ENCODE measurements at places on chromosomes 16 and 17.

GRCh38 chr17:73733517-73733916 lies 89.3 kb upstream of the SDK2 start:
- no peak for DNase-seq

DNA sequence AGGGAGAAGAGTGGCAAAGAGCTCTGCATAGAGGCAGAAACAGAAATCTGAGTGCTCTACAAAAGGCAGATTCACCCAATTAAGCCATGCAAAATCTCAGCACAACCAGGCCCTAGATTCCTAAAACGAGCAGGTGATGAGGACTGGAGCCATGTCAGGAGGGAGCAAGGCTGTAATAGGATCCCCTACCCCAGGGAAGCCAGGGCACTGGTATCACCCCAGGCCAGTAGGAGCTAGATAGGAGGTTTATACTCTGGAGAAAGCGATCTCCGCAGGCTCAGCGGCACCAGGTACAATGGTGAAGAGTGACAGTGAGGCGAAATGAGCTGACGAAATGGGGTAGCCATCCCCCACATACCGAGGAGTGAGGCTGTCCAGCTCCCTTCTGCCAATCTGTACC lies 171.5 kb downstream of the PARN start:
- DNase-seq = no peak

DNA sequence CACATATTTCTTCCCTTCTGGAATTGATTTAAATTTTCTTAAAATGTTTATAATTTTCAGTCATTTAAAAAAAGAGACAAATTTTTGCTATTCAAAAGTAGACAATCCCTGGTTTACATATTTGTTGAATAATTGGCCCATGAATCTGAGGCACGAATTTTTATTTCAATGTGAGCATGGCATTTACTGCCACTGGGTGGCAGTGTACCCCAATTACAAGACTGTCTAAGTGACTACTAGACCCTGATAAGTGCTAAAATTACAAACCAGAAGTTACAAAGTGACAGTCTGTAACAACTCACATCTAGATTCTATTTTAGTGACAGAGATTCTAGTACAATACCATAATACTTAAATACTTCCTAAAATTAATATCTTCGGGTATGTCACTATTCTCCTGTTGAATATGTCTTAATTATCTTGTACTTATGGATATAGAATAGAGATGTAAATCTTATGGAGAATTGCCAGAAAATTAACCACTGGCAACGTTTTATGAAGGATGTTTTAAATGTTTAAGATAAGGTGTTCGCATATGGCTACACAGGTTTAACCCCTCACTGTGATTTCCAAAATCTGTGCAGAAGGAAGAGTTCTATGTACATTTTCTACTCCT lies 235.8 kb downstream of the MAP2K4 start:
- no peak for DNase-seq

DNA sequence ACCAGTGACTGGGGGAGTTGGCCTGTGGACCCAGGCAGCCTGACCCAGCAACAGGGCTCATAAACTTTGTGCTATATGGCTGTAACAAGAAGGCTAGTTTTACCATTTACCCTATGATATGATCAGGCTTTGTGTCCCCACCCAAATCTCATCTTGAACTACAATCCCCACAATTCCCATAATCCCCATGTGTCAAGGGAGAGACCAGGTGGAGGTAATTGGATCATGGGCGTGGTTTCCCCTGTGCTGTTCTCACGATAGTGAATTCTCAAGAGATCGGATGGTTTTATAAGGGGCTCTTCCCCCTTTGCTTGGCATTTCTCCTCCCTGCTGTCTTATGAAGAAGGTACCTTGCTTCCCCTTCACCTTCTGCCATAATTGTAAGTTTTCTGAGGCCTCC lies 111.2 kb upstream of the NLRP1 start:
- DNase-seq = no peak

- no peak for DNase-seq
Observed at GRCh38 chr16:68247400-68247799, 2.2 kb downstream of the PLA2G15 start.

- DNase-seq = no peak
Observed at GRCh38 chr17:7593296-7593695, 3.4 kb upstream of the SOX15 start.

- no peak for DNase-seq
Observed at GRCh38 chr17:79294459-79295071, 219.9 kb downstream of the ENGASE start.

DNA sequence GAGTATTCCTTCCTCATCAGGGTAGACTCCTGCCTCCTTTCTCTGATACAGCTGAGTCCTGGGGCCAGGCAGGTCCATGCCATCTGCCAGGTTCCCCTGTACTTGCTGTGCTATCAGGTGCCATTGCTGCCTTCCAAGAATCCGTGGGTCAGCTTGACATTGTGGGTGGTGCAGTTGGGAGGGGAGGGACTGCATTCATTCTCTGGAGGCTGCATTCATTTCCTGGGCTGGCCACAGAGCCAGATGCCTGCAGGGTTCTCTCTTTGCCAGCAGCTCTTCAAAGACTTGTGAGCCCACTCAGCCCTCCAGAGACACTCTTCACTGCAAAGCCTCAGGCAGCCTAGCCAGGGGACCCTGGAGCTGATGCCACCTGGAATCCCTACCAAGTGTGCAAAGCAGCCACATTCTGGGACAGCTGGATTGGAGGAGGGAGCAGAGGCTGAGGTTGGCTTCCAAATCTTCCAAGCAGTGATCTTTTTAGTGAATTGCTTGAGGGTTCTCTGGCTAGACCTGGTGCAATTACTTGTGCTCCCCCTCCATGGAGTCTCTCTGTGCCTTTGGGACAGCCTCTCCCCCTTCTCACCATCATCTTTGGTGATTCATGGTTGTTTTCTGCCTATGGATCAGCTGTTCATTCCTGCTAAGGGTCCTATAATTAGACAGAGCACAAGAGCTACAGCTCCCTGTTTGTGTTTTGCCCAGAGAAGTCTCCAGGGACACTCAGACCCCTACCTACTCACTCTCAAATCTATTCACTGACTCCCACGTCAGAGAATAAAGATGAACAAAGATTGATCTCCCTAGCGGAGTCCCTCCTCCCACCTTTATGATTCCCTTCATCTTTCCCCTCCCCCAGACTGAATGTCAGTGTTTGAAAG lies 20.9 kb downstream of the ANKFN1 start:
- no peak for DNase-seq

- DNase-seq = no peak
Observed at GRCh38 chr16:77869997-77870813, 81.8 kb downstream of the VAT1L start.

GRCh38 chr17:17913695-17914332 lies 58.4 kb downstream of the TOM1L2 start:
- no peak for DNase-seq

DNA sequence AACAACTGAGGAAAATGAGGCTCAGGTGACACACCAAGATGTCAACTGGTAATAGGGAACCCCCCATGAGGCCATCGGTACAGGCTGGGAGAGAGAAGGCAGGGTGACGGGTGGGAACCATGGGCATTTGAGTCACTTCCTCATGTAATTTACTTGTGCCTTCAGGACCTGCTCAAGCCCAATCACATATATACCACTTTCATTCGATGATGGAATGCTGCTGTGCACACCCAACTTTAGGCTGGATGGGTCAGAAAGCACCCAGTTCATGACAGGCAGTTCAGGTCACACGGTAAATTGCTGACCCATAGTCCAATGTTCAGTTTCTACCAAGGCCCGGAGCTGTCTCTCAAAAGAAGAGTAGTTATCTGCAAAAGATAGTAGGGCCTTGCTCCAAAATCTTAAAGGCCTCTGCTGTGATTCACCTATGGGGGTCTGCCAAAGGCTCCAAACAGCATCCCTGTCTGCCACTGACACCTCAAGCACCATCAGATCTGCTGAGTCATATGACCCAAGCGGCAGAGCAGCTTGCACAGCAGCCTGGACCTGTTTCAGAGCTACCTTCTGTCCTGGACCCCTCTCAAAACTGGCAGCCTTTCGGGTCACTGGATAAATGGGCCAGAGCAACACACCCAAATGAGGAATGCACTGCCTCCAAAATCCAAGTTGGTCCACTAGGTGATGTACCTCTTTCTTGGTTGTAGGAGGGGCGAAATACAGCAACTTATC lies 24.7 kb downstream of the ZZEF1 start:
- no peak for DNase-seq

- no peak for DNase-seq
Observed at GRCh38 chr17:35791681-35792350, 3.6 kb downstream of the MMP28 start.

DNA sequence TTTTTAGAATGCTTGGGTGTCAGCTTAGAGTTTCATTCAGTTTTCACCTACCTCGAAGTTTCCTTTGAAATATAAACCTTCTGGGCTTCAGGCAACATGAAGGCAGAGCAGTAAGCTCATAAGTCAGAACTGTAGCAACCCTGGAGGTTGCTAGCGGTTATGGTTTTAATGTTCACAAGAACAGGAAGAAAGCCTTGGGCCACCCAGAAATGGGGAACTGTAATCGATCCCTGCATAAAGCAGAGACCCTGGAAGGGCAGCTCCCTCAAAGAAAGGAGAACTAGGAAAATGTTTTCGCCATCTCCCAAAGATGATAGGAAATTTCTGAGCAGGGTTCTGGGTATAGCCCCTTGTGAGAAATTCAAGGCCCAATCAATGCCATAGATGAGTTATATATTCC lies 47.8 kb upstream of the RASL10B start:
- DNase-seq = no peak

- DNase-seq = no peak
Observed at GRCh38 chr16:8113843-8114242, 476.5 kb downstream of the TMEM114 start.

- no peak for DNase-seq
Observed at GRCh38 chr17:67557921-67558320, 159.8 kb upstream of the NOL11 start.

GRCh38 chr17:7807206-7807605 lies 26.8 kb upstream of the KDM6B start:
- no peak for DNase-seq

- no peak for DNase-seq
Observed at GRCh38 chr17:61209106-61209439, 190.6 kb upstream of the TBX2 start.

GRCh38 chr17:6460531-6461161 lies 16.4 kb downstream of the PIMREG start:
- no peak for DNase-seq

- DNase-seq = no peak
Observed at GRCh38 chr16:5509794-5510193, 412.2 kb upstream of the EEF2KMT start.

DNA sequence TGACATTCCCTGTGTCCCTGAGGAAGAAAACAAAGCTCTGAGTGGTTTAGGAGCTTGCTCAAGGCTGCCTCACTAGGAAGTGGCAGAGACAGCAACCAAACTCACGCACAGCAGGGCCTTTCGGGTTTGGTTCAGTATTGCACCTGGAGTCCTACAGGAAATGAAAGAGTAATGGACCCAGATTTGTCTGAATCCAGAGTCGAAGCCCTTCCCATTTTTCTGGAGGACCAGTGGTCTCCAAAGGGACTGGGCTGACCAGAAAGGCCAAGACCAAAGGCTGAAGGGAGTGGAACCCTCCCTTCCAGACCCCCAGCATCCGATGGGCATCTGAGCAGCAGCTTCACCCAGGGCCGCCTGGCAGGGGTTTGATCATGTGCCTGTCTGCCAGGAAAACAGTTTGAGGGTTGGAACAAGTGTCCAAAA lies 85.5 kb upstream of the RPL38 start:
- DNase-seq = no peak

GRCh38 chr16:88681709-88682451 lies 4.4 kb downstream of the SNAI3 start:
- no peak for DNase-seq

- DNase-seq = no peak
Observed at GRCh38 chr17:78263063-78263735, 31.8 kb downstream of the TMEM235 start.

GRCh38 chr17:72307836-72308235 lies 187.0 kb downstream of the SOX9 start:
- DNase-seq = no peak

- DNase-seq = no peak
Observed at GRCh38 chr16:81837312-81837751, 58.2 kb downstream of the PLCG2 start.

DNA sequence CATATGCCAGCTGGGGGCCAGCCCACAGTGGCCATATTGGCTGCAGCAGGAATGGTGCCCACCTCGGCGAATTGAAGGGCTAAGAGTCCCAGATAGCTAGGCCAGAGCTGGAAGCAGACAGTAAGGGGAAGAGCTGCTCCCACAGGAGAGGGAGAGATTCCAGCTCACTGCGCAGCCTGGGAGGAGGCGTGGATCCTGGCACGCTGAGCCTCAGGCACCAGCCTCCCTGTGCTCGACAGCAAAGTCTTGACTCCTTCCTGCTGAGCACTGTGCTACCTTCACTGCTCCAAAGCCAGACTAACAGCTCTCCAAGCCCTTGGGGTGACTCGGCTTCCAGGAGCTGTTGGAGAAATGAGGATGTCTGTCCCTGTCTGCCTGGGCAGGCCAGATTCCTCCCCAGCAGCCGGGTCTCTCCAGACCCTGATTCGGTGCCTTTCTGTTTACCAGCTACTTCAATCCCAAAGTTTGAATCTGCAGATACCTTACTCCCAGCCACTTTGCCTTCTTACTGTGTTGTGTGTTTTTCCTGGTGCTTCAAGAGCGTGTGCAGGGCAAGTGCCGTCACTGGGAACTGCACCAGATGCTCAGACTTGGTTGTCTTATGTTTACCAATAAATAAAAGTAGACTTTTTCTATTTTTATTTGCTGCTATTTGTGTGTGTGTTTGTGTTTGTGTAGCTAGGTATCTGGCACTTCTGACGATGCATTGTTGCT lies 9.1 kb downstream of the CBX2 start:
- DNase-seq = no peak

Data from stimulated activated CD8-positive, alpha-beta memory T cell treated with anti-CD3 and anti-CD28 coated beads, Interleukin-7, amount 100 ng/mL, for 48 hours (primary cell).